ENCODE measurements at places on chromosomes 2 and 18. TPM values are rescaled to one million over a fixed set of nuclear protein-coding genes. Genes with fewer than 3 reads are reported as not detected.

SLC40A1 gene
- total RNA-seq, result 11.1 TPM

PXDN gene
- total RNA-seq, result 39.7 TPM

PLCD4 gene
- total RNA-seq, result 1.2 TPM

IL1RL2 gene
- total RNA-seq, result 0.73 TPM

WDCP gene
- total RNA-seq, result 18.0 TPM

ALPG gene
- total RNA-seq, result not detected

Measured in cerebellum (tissue), 4 donors.